ENCODE measurements at places on chromosomes 5 and 9.

DNA sequence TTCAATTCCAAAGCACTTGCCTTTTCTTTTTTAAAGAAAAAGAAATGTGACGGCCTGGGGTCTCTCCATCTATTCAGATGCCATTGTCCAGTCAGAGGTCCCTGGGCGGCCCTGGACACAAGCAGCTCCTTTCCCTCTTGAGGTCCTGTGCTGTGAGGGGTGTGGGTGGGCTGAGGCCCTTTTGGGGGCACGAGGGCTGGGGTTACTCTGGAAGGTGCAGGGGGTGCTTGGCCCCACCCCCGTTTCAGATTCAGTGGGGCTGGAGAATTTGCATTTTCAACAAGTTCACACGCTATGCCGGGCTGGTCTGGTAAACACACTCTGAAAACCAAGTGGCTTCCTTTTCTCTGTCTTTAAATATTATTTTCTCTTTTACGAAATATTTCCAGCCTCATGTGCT is 91.4 kb upstream of the PHYKPL start:
- DNase-seq = no peak

GRCh38 chr5:18375641-18376040 is 741.4 kb downstream of the TAF11L14 start:
- DNase-seq = no peak

DNA sequence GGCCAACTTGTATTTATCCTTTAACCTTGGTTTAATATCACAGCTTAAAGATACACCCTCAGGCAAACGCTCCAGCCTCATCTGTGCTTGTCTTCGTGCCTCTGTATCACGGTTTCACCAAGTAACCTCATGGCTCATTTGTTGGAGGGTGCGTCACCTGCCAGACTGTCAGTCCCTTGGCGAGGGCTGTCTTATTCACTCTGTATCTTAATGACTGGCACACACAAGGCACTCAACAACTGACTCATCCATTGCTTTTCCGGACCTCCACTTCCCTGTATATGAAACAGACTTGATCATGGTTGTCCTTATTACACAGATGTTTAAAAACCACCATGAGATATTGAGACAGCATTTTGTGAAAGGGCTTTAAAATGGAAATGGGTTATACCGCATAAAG is 28.0 kb downstream of the LCP2 start:
- DNase-seq = no peak

- no peak for DNase-seq
These were observed 51.2 kb downstream of the MEF2C start for GRCh38 chr5:88831816-88832215.

DNA sequence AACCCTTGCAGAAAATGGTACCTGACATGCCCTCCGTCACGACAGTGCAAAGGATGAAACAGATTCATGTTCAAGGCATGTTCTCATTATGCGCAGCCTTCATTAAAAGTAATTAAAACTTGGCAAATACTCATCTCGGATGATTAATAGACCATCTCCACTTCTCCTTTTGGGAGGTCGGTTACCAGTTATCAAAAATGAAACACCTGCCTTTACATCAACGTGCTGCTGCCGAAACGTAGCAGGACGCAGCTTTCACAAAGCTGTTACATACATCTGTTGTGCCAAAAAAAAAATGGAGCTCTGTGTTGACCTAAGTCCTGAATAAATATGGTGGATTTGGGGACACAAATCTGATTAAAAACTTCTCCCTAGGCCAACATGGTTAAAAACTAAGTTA is 75.7 kb downstream of the PTCH1 start:
- DNase-seq = no peak

GRCh38 chr9:133461975-133462374 is 2.2 kb downstream of the CACFD1 start:
- DNase-seq = no peak

- DNase-seq = no peak
These were observed 157.0 kb downstream of the GABBR2 start for GRCh38 chr9:98551511-98552286.

DNA sequence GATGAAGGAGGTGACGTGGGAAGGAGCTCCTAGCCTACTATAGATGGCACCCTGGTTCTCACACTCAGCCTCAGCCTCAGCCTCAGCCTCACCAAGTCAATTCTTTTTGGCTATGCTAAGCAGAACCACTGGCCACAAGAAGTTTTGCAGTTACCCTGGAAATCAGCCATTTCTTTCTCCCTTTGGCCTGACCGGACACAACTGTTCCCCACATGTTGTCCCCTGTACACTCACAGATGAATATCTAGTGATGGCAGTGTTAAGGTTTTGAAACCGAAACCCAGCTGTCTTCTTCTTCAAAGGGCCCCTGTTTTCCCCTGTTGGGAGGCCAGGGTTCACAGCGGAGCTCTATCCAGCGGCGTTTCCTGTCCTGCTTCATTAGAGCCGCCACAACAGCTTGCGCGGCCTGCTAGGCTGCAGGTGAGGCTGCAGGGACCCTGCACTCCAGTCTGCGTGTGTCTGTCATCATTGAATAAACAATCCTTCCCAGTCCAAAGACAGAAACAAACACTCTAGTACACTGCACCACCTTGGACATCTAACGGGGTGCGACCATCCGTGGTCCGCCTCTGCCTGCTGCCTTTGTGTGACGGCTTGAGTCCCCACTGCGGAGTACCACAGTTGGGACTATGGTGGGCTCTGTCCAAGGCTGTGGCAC is 250.5 kb downstream of the DENND1A start:
- no peak for DNase-seq

All from CD4-positive, alpha-beta T cell (primary cell).